Cerebellar nuclear complex (tissue), 1 donor: ENCODE measurements at places on chromosomes 16 and 17.

GRCh38 chr17:50558941-50559614 lies 1.4 kb upstream of the CACNA1G start:
- DNase-seq = no peak

- no peak for DNase-seq
Observed at GRCh38 chr16:1631931-1632637, 19.9 kb downstream of the CRAMP1 start.

DNA sequence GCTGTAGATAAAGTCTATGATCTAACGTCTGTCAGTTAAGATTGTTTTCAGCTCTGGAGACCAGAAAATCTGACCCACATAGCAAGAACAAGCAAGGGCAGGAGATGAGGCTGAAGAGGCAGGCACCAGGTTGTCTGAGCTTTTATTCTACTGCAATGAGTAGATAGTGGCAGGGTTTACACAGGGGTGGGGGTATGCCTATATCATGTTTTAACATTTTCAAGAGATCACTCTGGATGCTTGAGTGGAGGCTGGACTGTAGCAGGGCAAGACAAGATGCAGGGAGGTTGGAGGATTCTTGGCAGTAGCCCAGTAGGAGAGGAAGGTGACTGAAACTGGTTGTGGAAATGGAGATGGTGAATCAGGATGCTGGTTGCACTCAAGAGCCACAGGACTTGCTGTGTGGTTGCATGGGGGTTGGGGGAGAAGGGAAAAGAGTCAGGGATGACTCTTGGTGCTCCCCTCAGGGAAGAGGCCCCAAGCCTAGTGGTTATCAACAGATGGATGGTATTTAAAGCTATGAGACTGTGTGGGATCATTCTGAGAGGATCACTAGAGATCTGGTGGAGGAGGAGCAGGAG lies 143.1 kb upstream of the KCNJ18 start:
- DNase-seq = no peak

GRCh38 chr17:2828397-2829038 lies 32.3 kb downstream of the RAP1GAP2 start:
- DNase-seq = peak; percentile 55

- no peak for DNase-seq
Observed at GRCh38 chr16:5438591-5438990, 341.0 kb upstream of the EEF2KMT start.

- no peak for DNase-seq
Observed at GRCh38 chr17:58487589-58488427, at the start of gene HSF5. Gene HSF5, minus strand, starts transcription at chr17:58488408. Its CDS starts 134 bp downstream, at chr17:58488274.

- no peak for DNase-seq
Observed at GRCh38 chr17:376936-377863, 24.6 kb upstream of the RPH3AL start.

GRCh38 chr17:78793968-78794367 lies 11.9 kb upstream of the CYTH1 start:
- peak; percentile 13 for DNase-seq

- DNase-seq = no peak
Observed at GRCh38 chr17:39036009-39036408, 68.8 kb upstream of the FBXO47 start.

- DNase-seq = no peak
Observed at GRCh38 chr16:28191364-28191960, 20.3 kb downstream of the XPO6 start.

- no peak for DNase-seq
Observed at GRCh38 chr17:7308625-7309433, 1.4 kb downstream of the EIF5A start.

GRCh38 chr17:55383771-55384642 lies 37.6 kb downstream of the MMD start:
- DNase-seq = no peak

DNA sequence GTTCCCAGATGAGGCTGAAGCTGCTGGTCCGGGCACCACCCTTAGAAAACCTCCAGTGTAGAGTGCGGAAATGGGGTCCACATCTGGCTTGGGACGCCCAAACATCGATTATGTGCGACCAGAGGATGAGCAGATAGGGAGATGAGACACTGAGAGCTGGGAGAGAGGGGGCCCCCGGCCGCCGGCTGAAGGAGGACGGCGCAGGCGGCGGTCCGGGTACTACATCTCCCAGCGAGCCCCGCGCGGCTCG lies 182 bp upstream of the SPECC1 start:
- DNase-seq = no peak
